ENCODE measurements at places on chromosomes 4 and X.

GRCh38 chrX:12967711-12968465 lies 7.0 kb upstream of the TMSB4X start:
- DNase-seq, result no peak

DNA sequence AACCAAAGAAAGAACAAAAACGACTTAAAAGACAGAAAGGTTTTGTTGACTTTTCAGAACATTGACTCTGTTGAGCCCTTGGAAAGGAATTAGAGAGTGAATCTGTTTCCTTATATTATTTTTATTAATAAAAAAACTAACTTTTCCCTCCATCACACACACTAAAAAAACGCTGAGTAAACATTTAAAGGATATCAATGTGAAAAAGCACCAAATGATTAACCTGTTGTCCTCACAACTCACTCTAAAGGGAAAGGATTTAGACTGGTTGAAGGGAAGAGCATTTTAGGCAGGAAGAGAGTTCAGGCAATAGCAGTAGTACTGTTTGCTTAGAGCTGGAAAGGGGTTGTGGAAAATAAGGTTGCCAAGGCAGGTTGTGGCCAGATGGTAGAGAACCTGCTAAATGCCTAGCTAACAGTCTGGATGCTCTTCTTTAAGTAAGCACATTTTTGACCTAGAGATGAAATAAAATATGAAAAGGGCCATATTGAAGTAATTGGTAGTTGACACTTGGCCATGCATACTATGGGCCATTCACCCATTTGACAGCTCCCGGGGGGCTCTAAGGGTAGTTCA lies 98.0 kb upstream of the NDP start:
- DNase-seq, result no peak

GRCh38 chr4:6499238-6499600 lies 26.8 kb upstream of the PPP2R2C start:
- DNase-seq, result no peak

DNA sequence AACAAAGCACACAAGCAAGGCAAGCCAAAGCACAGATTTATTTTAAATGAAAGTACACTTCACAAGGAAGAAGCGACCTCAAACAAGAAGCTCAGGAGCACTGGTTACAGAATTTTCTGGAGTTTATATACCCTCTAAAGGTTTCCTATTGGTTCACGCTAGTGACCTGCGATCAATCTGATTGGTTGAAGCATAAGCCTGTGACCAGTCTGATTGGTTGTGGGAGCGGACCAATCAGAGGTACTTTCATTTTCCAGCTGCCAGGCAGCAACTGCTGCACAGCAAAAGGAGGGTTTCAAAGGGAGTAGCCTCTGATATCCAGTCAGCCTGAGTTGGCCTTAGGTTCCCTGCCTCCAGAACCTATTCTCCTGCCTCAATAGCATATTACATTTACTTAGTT lies 4.6 kb upstream of the AREG start:
- DNase-seq, result no peak

GRCh38 chrX:102995316-102995715 lies 58.2 kb downstream of the RAB40AL start:
- no peak for DNase-seq

- DNase-seq, result no peak
Observed at GRCh38 chr4:128551280-128551679, 258.2 kb upstream of the JADE1 start.

DNA sequence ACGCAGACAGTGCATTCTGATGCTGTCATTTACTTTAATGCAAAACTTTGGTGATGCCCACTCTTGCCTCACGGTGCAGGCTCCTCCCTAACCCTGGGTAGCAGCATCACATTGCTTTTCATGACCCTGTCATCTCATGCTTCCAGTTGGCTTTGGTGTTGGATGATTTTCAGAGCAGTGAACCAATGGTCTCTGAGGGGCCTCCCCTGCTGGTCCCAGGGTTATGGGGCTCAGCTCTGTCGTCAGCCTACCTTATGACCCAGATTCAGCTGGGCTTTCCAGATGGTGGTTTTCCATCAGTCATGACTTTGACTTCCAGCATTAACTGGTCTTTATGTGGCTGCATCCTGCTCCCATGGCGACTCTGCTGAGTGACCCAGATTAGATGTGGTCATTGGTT lies 56.0 kb downstream of the NOP14 start:
- no peak for DNase-seq

- DNase-seq, result no peak
Observed at GRCh38 chr4:54231768-54232688, 2.9 kb downstream of the PDGFRA start.

DNA sequence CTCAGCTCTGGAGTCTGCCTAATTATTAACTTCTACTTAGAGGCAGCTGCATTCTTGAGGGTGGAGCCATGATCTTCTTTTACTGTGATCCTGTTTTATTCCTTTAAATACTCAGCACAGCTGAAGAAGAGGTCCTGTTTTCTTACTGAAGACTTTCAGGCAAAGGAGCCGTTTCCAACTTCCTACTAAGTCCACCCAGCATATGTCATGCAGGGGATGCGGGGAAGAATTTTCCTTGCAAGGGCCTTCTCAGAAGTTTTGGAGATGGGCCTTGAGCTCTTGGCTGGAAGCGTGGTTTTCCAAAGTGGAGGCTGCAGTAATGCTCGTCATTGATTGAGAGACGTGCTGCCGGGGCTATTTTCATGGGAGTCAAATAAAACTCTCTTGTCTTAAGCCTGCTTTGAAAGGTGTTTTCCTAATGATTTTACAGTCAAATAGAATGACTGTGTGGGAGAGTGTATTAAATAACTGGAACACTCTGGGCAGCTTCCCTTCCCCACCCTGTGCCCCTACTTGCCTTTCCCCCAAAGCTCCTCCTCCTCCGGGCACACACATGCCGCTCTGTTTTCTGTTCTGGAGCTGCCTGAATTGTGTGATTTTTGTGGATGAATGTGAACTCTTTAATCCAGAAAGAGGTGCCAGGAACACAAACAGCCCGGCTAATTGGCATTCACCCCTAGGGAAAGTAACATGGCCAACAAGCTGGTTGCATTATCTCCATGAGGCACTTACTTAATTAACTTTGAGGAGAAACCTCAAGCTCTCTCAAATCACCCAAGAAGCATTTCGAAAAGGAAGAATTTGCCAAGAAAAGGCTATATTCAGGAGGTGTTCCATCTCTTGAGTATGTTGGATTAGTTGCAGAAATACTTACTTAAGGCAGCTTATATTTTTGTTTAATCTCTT lies 28.1 kb downstream of the FGF2 start:
- no peak for DNase-seq

DNA sequence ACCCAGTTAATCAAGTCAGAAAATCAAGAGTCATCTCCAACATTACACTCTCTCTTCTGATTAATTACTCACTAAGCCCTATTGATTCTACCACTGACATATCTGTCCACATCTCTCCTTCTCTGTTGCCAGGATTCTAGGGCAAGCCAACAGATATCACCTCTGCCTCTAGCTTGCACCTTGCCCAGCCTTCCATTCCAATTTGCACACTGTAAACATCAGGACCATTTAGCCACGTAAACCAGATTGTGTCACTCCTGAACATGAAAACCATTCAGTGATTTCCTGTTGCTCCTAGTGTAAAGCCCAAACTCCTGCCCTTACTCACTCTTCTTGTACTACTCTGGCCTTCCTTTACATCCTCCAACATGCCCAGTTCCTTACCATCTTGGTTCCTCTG lies 68.0 kb upstream of the PLS3 start:
- DNase-seq, result no peak

DNA sequence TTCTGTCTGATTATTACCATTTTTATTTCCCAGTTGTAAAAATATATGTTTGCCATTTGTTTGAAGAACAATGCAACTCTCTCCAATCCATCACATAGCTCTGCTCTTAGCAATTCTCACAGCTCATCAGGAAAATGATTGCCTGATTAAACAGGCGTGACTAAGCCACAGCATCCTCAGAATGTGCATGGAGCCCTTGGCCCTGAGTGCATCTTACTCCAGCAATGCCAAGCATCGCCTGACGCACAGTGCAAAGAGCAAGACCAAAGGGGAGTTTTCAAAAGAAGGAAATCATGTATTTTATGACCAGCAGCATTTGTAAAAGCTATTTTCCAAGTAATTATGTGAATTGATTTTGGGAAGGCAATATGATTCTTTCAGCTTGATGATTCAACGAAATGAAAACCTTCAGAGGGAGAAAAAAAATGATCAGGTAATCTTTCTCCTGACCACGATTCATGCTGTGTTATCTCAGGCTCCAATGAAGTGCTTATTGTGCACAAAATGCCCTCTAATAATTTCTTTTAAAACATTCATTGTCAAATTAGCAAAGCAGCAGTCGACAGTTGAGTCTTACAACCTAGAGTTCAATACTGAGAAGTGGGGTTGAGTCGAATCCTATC lies 138.0 kb upstream of the FAM9B start:
- no peak for DNase-seq

- no peak for DNase-seq
Observed at GRCh38 chr4:80094191-80094590, 21.2 kb upstream of the ANTXR2 start.

DNA sequence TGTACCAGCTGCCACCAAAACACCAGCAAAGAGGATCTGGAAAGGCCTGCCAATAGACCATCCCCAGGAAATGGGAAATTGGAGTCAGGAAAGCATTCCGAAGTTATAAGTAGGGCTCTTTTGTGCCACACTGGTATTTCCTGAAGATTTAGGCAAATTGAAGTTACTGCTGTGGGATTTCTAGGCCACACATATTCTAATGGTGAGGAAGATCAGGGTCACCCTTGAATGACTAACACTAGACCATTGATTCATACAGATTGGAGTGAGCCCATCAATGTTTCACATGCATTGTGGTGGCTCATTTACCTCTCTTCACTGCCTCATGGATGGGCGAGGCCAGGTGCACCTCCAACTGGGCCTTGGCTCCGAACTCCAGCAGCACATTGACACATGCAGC lies 22.6 kb downstream of the ASB11 start:
- no peak for DNase-seq

- DNase-seq, result no peak
Observed at GRCh38 chr4:836750-837301, 10.9 kb upstream of the CPLX1 start.

DNA sequence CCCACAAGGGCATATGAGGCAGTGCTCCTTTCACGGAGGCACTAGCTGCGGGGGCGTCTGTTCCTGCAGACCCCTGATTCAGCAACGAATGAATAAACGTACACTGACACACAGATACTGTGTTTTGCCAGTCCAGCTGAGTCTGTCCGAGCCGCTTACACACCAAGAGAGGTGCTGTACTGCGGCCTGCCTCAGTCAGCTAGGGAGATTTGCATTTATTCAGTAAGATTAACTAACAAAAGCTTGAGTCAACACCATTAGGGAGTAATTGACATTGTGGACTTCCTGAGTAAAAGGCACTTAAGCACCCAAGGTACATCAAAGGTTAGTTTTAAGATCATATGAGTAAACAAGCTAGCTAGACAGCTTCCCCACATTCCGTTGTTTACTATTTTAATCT lies 31.0 kb upstream of the BEX4 start:
- DNase-seq, result no peak

- DNase-seq, result no peak
Observed at GRCh38 chr4:37599092-37599790, 86.9 kb downstream of the RELL1 start.

DNA sequence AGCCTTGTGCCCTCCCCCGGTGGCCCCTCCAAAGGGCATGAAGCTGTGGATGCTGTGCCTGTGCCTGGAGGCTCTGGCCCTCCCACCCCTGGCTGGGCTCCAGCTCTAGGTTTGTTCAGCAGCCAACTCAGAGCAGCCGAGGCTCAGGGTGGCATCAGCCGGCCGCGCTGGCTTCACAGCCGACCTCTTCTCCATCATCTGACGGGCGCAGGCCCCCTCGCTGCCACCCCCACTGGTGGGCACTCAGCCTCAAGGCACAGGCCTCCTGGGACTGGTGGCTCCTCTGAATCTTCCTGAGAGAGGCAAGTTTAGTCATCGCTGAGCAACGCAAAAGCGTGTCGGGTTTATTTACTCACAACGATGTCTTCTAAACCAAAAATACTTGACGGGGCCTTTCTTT lies 46.0 kb downstream of the PCGF3 start:
- DNase-seq, result no peak

- DNase-seq, result no peak
Observed at GRCh38 chr4:109877400-109877799, 29.5 kb downstream of the LRIT3 start.

DNA sequence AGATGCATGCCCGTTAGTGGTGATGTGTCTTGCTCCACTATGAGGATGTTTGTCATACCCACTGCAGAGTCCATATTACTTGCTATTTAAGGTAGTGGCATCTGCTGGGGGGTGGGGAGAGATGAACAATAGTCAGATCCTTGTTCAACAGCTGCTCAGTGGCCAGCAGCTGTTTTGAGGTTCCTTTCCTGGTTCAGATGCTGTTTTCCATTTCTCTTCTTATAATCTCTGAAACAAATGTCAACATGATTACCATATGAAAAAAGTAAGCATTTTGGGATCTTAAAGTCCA lies 1567.9 kb upstream of the TENM3 start:
- no peak for DNase-seq

GRCh38 chr4:155304375-155304774 lies 72.4 kb downstream of the MAP9 start:
- DNase-seq, result no peak

GRCh38 chr4:178148106-178148505 lies 705.9 kb upstream of the AGA start:
- DNase-seq, result no peak

DNA sequence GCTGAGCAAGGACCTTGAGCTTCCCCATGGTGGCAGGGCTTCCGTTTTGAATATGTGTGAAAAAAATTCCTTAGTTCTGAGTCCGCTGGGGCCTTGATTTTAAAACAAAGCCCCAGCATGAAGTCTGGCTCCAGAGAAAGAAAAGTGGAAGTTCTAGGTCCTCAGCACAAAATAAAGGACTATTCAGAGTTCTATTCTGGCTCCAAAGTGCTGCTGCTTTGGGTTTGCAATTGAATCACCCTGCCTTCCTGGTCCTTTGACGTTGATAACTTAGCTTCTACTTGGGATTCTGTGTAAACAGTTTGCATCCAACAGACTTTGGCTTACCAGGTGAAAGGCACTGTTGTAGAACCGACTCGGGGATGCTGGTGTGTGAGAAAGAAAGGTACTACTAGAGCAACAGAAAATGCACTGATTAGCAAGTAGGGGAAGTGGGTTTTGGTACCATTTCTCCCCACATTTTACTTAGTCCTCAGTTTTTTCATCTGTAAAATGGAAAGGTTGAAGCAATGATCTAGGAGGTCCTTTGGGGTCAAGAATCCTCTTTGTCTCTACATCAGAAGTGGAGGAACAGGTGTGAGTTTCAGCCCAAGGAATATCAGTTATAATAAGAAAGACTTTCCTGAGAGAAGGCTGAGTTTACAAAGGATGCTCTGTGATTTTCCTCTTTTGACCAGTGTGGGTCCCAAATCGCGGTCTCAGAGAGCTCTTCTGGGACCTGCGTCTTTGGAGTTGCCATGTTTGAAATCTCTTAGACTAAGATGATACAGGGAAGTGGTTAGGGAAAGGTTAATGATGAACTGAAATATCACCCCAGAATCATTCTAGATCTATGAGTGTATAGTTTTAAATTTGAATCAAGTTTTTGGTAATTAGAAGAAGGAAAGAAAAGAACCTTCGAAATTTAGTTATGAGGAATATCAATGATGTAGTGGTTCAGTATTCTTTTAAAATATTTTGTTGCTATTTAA lies 28.2 kb downstream of the IGFBP7 start:
- no peak for DNase-seq

- DNase-seq, result no peak
Observed at GRCh38 chrX:153827903-153828302, 2.4 kb downstream of the PDZD4 start.

- no peak for DNase-seq
Observed at GRCh38 chr4:21202959-21203358, 502.7 kb downstream of the PACRGL start.

GRCh38 chr4:122341886-122342285 lies 36.9 kb upstream of the ADAD1 start:
- no peak for DNase-seq

GRCh38 chr4:169756971-169757574 lies 671 bp downstream of the HPF1 start:
- peak; percentile 24 for DNase-seq
